ENCODE measurements at places on chromosomes 2 and 18.

DNA sequence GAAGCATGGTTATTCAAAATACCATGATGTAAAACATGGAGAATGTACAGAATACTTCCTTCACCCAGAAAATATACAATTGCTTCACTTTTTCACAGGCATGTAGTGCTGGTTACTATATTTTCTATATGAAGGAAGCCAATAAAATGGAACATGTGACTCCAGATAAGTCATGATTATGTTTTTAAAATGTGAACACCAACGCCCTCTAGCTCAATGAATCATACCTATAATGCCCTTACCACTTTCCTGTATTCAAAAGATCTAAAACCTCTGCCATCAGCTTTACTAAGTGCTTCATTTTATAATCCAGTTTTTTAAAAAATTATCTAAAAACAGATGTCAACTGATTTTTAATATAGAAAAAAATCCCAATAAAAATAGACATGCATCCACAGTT is 59.9 kb downstream of the SMAD2 start:
- no peak for DNase-seq

- no peak for DNase-seq
Observed at GRCh38 chr2:152782171-152782570, 63.8 kb downstream of the ARL6IP6 start.

- DNase-seq = no peak
Observed at GRCh38 chr18:10139783-10140410, 226.1 kb downstream of the VAPA start.

GRCh38 chr18:34048423-34048822 is 176.3 kb downstream of the NOL4 start:
- DNase-seq = no peak

DNA sequence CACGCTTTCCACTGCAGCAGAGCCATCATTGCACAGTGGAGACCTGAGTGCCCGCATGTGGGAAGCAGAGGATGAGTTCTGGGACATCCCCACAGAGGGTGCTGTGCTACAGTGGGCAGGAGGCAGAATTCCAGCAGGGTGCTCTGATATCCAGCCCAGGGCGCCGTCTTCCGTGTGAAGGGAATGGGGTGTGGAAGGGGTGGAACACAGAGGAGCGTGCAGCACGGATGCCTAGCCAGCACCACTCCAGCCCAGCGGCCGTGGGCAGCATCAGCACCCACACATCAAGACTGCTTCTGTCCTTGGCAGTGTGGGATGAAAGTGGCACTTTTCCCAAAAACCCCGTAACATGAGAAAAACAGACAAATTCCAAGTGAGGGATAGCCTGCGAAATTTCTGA is 134.3 kb downstream of the ZNF236 start:
- no peak for DNase-seq

Measured in activated naive CD8-positive, alpha-beta T cell treated with anti-CD3 and anti-CD28 coated beads for 36 hours (primary cell).